Thyroid gland (tissue), 4 donors: ENCODE measurements at places on chromosomes 3 and 15. TPM values are rescaled to one million over a fixed set of nuclear protein-coding genes. Genes with fewer than 3 reads are reported as not detected.

Gene FBN1
- total RNA-seq: 124 TPM

GRCh38 chr3:110265302-110265701 lies 806.3 kb upstream of the NECTIN3 start:
- peaks cover 18% of the 10 kb centered on the region for H3K4me1 ChIP-seq
- H3K36me3 ChIP-seq: no peaks in the 10 kb centered on the region
- no peak overlapping the region for H3K4me3 ChIP-seq
- no peaks in the 10 kb centered on the region for H3K27me3 ChIP-seq
- DNase-seq: no peak

Gene GMPS
- total RNA-seq: 31.5 TPM

DNA sequence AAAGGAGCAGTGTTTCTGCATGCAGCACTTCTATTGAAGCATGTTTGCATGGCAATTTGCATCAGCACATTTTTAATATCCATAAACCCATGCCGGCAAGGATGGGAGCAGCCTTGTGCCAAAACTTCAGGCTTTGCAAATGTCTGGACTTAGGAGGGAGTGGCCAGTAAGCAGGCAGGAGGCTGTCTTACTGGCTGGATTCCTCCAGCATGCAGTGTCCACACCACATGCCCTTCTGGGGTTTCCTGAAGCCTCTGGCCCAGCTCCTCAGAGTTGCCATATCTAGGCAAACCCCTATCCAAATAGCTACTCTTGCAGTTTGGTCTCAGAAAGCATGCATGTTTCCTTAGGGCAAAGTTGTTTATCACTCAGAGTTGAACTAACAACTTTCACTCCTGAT lies 139.1 kb upstream of the MRPS22 start:
- no peaks in the 10 kb centered on the region for H3K27me3 ChIP-seq
- no peak for DNase-seq
- H3K4me1 ChIP-seq: no peaks in the 10 kb centered on the region
- H3K36me3 ChIP-seq: no peaks in the 10 kb centered on the region

DNA sequence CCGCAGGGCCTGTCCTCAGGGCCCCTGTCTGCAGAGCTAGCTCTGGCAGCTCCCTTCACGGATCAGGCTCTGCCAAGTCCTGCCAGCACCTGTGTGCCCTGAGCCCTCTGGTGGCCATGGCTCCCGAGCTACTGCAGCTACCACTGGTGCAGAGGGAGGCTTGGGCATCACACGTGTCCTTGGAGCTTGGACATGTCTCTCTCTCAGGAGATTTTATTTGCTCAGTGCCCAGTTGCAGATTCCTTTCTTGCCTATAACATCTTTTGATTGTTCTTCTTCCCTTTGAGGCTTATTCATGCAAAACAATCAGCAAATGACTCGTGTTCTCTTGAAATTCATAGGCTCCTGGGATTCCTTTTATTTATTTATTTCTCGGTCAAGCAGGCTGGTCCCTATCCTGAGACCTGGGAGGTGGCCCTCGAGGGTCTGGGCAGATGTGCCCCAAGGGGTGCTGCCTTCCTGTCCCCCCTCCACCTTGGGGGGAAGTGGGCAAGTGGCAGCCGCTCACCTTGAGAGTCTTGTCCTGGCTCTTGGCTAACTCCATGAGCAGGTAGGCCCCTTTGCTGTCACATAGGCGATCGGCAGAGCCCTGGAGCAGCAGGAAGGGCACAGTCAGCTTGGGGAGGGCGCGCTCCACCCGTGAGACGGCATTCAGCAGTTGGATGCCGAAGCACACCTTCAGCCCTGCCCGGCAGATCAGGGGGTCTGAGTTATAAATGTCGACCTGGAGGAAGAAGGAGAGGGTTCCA lies 21.9 kb downstream of the ABTB1 start:
- DNase-seq: peak; percentile 74
- no peaks in the 10 kb centered on the region for H3K36me3 ChIP-seq
- peaks cover 37% of the 10 kb centered on the region for H3K4me1 ChIP-seq
- no peak overlapping the region for H3K4me3 ChIP-seq
- H3K27ac ChIP-seq: no peak overlapping the region

DNA sequence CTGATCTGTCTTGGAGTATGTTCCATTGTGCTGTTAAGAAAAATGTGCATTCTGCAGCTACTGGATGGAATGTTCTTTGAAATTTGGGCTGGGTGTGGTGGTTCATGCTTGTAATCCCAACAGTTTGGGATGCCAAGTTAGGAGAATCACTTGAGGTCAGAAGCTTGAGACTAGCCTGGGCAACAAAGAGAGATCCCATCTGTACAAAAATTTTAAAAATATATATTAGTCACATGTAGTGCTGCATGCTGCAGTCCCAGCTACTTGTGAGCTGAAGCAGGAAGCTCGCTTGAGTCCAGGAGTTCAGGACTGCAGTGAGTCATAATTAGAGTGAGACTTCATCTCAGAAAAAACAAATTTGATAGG lies 62.8 kb upstream of the PLSCR4 start:
- DNase-seq: no peak
- H3K27me3 ChIP-seq: no peaks in the 10 kb centered on the region
- no peaks in the 10 kb centered on the region for H3K36me3 ChIP-seq
- H3K27ac ChIP-seq: no peak overlapping the region
- no peaks in the 10 kb centered on the region for H3K4me1 ChIP-seq

- H3K36me3 ChIP-seq: no peaks in the 10 kb centered on the region
- DNase-seq: peak; percentile 28
- no peaks in the 10 kb centered on the region for H3K27me3 ChIP-seq
- H3K27ac ChIP-seq: peak overlapping the region; percentile 97
Measured at GRCh38 chr15:30990446-30991254, 778 bp downstream of the MTMR10 start.

GRCh38 chr3:139118835-139119234 lies 74.1 kb upstream of the PRR23C start:
- DNase-seq: no peak
- no peak overlapping the region for H3K4me3 ChIP-seq
- no peak overlapping the region for H3K27ac ChIP-seq
- H3K4me1 ChIP-seq: no peaks in the 10 kb centered on the region
- H3K36me3 ChIP-seq: no peaks in the 10 kb centered on the region
- no peaks in the 10 kb centered on the region for H3K27me3 ChIP-seq

Gene C3orf22
- total RNA-seq: not detected

DNA sequence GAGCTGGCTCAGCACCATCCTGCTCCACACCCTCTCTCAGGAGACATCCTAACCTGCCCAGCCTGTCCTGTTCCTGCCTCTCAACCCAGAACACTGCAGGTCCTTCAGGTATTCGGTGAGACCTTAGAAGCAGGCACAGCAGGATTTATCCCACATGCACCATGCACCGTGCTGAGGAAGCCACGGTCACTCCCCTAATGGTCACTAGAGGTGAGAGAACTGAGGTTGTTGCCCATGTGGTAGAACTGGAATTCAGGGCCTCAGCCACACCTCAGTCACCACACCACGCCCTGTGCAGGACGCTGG lies 36.9 kb downstream of the APBA2 start:
- no peak for DNase-seq
- H3K36me3 ChIP-seq: no peaks in the 10 kb centered on the region
- no peak overlapping the region for H3K4me3 ChIP-seq
- no peaks in the 10 kb centered on the region for H3K27me3 ChIP-seq
- H3K27ac ChIP-seq: no peak overlapping the region

DNA sequence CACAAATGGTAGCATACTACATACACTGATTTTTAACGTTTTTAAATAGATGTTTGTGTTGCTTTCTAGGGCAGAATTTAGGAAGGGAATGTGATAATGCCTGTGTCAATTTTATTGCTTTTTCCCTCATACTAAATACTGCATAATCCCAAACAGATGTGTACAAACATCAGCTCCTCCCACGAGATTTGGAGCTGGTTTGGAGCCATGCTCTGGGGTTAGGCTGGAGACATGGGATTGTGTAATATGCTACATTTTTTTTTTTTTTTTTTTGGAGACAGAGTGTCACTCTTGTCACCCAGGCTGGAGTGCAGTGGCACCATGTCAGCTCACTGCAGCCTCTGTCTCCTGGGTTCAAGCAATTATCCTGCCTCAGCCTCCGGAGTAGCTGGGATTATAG lies 80.1 kb downstream of the EBLN2 start:
- no peaks in the 10 kb centered on the region for H3K4me1 ChIP-seq
- no peak overlapping the region for H3K27ac ChIP-seq
- no peak overlapping the region for H3K4me3 ChIP-seq
- DNase-seq: peak; percentile 6

DNA sequence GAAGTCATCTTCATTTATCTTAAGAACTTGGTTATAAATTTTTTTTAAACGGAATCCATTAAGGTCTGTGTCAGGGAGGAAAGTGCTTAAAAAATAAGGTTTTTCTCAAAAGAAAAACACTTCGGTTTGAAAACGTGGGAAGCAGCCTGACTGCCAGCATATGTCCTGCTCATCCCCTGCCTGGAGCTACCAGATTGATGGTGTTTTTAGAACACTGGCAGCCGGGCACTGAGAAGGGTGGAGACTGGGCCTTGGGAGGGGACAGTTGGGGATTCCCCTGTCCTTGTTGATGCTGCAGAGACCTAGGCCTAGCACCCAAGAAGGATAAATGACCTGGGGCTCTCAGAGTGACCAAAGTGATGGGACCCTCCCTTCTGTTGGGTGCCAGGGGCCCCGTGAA lies 296.9 kb downstream of the EPHB1 start:
- H3K36me3 ChIP-seq: no peaks in the 10 kb centered on the region
- no peak overlapping the region for H3K4me3 ChIP-seq
- H3K4me1 ChIP-seq: peaks cover 4% of the 10 kb centered on the region
- H3K27me3 ChIP-seq: no peaks in the 10 kb centered on the region
- no peak for DNase-seq

GRCh38 chr3:149506540-149506939 lies 32.0 kb downstream of the TM4SF4 start:
- H3K27ac ChIP-seq: peak overlapping the region; percentile 23
- H3K4me1 ChIP-seq: peaks cover 71% of the 10 kb centered on the region
- no peaks in the 10 kb centered on the region for H3K36me3 ChIP-seq
- no peak overlapping the region for H3K4me3 ChIP-seq

GRCh38 chr3:121545049-121545573 lies 677 bp downstream of the POLQ start:
- H3K36me3 ChIP-seq: no peaks in the 10 kb centered on the region

DNA sequence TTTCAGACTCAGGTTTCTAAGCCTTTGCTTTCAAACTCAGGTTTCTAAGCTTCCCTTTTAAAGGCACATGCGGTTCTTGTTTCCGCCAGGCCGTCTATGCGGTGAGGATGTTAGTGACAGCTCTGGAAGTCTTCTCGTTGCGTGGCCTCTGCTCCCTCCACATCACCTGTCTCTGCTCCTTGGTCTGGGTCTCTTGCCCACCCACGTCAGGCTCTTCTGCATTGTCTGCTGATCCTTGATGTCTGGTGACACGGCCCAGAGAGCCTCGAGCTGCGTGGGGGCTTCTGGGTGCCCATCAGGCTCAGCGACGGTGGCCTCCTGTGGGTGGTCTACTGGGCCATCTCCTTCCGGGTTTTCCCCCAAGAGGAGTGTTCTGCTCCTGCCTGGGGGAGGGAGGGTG lies 30.5 kb downstream of the KLF13 start:
- H3K27ac ChIP-seq: peak overlapping the region; percentile 100
- no peaks in the 10 kb centered on the region for H3K36me3 ChIP-seq
- DNase-seq: no peak
- H3K27me3 ChIP-seq: no peaks in the 10 kb centered on the region
- no peak overlapping the region for H3K4me3 ChIP-seq

- H3K4me1 ChIP-seq: peaks cover 50% of the 10 kb centered on the region
- DNase-seq: no peak
- H3K27ac ChIP-seq: no peak overlapping the region
- no peaks in the 10 kb centered on the region for H3K27me3 ChIP-seq
- H3K4me3 ChIP-seq: no peak overlapping the region
- H3K36me3 ChIP-seq: no peaks in the 10 kb centered on the region
Measured at GRCh38 chr3:52892625-52893311, 4.6 kb downstream of the STIMATE start.

Gene WDR93
- 2.3 TPM for total RNA-seq

Gene BFSP2
- not detected for total RNA-seq
